ENCODE measurements at places on chromosomes 4 and X.

GRCh38 chr4:110515676-110516075 lies 39.7 kb downstream of the ENPEP start:
- no peak for DNase-seq

DNA sequence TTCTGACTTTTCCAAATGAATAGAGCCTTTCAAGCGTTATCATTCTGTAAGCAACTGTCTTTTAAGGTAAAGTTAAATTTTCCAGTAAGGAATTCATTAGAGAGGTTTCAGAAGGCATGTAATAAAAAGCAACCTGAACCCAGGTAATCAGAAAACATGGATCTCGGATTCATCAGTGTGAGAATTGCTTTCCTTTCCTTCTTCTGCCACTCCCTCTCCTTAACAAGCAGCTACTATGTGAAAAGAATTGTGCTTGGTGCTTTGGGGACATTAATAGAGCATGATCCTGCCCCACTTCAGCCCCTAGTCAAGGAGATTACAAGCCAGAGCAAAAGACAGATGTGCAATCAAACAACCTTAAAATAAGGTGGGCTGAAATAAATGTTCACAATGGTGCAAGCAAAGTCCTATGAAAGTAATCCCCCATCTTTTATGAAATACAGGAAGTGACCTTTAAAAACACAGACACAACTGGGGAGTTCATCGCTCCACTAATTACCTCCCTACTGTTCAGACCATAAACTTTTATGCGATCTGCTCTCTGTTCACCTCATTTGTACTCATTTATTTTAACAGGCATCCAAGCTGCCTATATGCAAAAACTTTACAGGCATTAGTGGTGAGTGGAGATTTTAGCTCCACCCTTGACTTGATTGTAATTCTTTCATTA lies 122.9 kb upstream of the RASGEF1B start:
- DNase-seq = no peak

DNA sequence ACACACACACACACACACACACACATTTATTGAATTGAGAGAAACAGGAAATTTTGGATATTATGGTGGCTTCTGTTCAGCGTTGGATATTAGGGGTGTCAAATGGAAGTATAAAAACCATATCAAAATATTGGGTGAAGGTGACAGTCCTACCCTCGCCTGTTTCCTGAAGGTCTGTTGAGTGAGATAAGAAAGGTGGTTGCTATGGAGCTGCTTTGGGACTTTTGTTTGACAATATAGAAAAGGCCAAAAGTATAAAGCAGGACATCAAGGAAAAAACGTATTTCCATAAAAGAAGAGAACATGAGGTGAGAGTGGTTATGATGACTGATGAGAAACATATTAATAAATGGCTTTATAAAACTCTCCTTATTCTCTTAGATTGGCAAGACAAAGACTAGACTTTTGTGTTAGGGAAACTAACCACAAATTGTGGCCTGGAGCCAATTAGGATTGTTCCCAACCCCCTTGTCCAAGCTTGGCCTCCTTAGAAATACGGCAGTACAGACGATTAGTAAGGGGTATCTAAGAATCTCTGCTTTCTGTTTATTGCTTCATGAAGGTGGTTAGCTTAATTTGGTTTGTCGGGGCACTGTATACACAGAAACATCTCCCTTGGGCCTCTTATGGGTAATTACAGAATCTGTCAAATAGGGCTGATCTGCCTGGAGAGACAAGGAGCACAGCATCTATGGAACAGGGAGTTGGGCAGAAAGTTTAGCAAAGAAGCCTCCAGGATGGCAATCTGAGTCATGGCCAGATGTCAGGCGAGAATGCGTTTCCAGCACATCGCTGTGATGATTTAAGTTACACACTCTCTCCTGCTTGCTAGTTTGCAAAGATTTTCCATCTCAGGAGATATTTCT lies 198.0 kb downstream of the CBR4 start:
- DNase-seq = no peak

DNA sequence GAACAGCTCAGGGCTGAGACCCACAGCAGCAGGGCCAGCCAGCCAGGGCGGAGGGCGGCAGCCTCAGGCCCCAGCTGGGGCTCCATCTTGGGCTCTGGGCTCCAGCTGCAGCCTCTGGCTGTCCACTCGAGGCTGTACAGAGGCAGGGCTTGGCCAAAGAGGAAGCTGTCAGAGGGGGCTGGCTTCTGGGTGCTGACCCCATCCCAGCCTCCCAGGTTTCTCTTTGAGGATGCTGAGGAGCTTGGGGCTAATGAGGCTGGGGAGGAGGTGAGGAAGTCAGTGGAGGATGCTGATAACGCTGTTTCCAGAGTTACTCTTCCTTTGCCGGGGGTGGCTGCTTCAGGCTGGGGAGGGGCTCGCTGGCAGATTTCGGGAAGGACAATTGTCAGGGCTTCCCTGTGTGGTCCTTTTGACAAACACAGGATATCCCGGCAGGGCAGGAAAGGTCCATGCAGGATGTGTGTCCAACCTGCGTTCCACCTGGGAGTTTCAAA lies at the start of gene DIPK2B:
TSS of gene DIPK2B (minus strand) at position 136 of the 494 bp plus-strand sequence. CDS start at position 86, 50 bp downstream.
- no peak for DNase-seq

GRCh38 chr4:13527981-13528820 lies 16.1 kb downstream of the NKX3-2 start:
- peak; percentile 56 for DNase-seq

GRCh38 chr4:187128976-187129375 lies 405.3 kb upstream of the FAT1 start:
- no peak for DNase-seq
